ENCODE measurements at places on chromosomes 2 and 18. TPM values are rescaled to one million over a fixed set of nuclear protein-coding genes. Genes with fewer than 3 reads are reported as not detected.

GRCh38 chr2:207777124-207777523 lies 7.4 kb upstream of the FZD5 start:
- no peak for DNase-seq

NAT8 gene
- total RNA-seq: not detected

- no peak for DNase-seq
These were observed 79.1 kb upstream of the PMAIP1 start for GRCh38 chr18:59820663-59821062.

CLEC4F gene
- not detected for total RNA-seq

EML6 gene
- 3.5 TPM for total RNA-seq

CBLN2 gene
- 0.10 TPM for total RNA-seq
